ENCODE measurements at places on chromosomes 1 and 21. TPM values are rescaled to one million over a fixed set of nuclear protein-coding genes. Genes with fewer than 3 reads are reported as not detected.

The TCP10L gene
- total RNA-seq: 3.9 TPM

The NEGR1 gene
- 42.8 TPM for total RNA-seq

The CELA3B gene
- not detected for total RNA-seq

The ARTN gene
- not detected for total RNA-seq

The AVPR1B gene
- total RNA-seq: not detected

The ADORA3 gene
- 3.6 TPM for total RNA-seq

The CELA3A gene
- total RNA-seq: not detected

The CYP4B1 gene
- total RNA-seq: 243 TPM

The TTC22 gene
- not detected for total RNA-seq

The FAM3B gene
- not detected for total RNA-seq

The MEGF6 gene
- total RNA-seq: 194 TPM

The CELA2A gene
- total RNA-seq: not detected

The LENEP gene
- not detected for total RNA-seq

The LHX8 gene
- not detected for total RNA-seq

The PRDX1 gene
- 245 TPM for total RNA-seq

The AADACL4 gene
- not detected for total RNA-seq

The RPL11 gene
- 462 TPM for total RNA-seq

The OLIG2 gene
- total RNA-seq: not detected

The C1orf52 gene
- 2.3 TPM for total RNA-seq

The TNFSF18 gene
- not detected for total RNA-seq

The HES3 gene
- not detected for total RNA-seq

The BARHL2 gene
- total RNA-seq: not detected

The MYBPH gene
- not detected for total RNA-seq

The RBP7 gene
- 119 TPM for total RNA-seq

The EDARADD gene
- total RNA-seq: not detected

The CLIC6 gene
- total RNA-seq: 6.2 TPM

The PPIE gene
- 58.3 TPM for total RNA-seq

The CD164L2 gene
- not detected for total RNA-seq

The GBP5 gene
- total RNA-seq: not detected

The PRR9 gene
- total RNA-seq: not detected

The LGR6 gene
- 26.0 TPM for total RNA-seq

The OR10J1 gene
- not detected for total RNA-seq

The OR10J5 gene
- not detected for total RNA-seq

The LCE1A gene
- not detected for total RNA-seq

The CSRP1 gene
- total RNA-seq: 948 TPM

The SLC35E2B gene
- total RNA-seq: 43.7 TPM

The CCT8 gene
- 36.7 TPM for total RNA-seq

The VWA5B1 gene
- total RNA-seq: not detected

The KRTAP21-2 gene
- not detected for total RNA-seq

The CRP gene
- total RNA-seq: 3.8 TPM

The SPRR1A gene
- total RNA-seq: not detected

The LRRC38 gene
- total RNA-seq: not detected

The CATSPERE gene
- not detected for total RNA-seq

The C1orf116 gene
- total RNA-seq: not detected

The F13B gene
- not detected for total RNA-seq

The C1orf167 gene
- total RNA-seq: not detected

The NFASC gene
- 44.0 TPM for total RNA-seq

The SPRR2A gene
- not detected for total RNA-seq

The ACTA1 gene
- not detected for total RNA-seq

The UBE2J2 gene
- total RNA-seq: 25.2 TPM

The AMY2A gene
- total RNA-seq: not detected

The SLC6A9 gene
- 4.7 TPM for total RNA-seq

The SPOCD1 gene
- total RNA-seq: 30.7 TPM

Measured in ascending aorta (tissue), 2 donors.